ENCODE measurements at places on chromosomes 2 and 18.

- no peak for DNase-seq
Measured at GRCh38 chr2:230412371-230412711, 3.7 kb upstream of the SP100 start.

GRCh38 chr2:67923696-67924095, 139.1 kb downstream of the C1D start:
- DNase-seq = no peak

GRCh38 chr2:157221394-157221988, 36.0 kb upstream of the GALNT5 start:
- DNase-seq = no peak

- DNase-seq = peak; percentile 6
Measured at GRCh38 chr2:216858312-216858711, 1.6 kb downstream of the TNP1 start.

GRCh38 chr2:9754532-9754887, 88.8 kb upstream of the TAF1B start:
- no peak for DNase-seq

DNA sequence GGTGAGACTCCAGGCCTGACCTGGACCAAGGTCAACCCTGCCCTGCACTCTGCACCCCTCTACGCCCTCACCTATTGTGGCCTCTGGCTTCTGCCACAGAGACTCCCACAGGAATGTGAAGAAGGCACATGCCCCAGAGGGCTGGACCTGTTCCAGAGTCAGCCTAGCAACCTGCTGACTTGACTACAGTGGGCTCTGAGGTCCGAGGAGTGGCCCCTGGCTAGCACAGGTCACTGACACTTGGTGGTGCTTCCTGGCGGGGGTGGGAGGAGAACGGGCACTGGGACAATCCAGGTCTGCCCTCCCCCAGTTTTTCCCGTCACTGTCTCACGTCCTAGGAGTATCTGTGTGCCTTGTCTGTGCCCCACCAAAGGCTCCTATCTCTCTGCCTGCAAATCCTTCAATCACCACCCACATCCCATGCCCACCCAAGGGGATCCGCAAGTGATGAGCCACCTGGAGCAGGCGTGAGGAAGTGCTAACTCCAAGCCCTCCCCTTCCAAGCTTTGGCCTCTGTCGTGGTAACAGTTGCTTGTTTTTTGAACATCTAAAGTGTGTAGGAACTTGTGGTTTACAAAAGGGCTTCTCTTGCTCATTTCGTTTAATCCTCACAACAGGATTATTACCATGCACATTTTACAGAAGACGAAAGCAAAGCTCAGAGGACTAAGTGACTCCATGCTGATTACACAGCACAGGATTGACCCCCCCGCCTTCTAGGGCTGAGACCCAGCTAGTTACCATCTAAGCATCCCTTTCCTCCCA, 86.2 kb downstream of the MCFD2 start:
- DNase-seq = no peak

DNA sequence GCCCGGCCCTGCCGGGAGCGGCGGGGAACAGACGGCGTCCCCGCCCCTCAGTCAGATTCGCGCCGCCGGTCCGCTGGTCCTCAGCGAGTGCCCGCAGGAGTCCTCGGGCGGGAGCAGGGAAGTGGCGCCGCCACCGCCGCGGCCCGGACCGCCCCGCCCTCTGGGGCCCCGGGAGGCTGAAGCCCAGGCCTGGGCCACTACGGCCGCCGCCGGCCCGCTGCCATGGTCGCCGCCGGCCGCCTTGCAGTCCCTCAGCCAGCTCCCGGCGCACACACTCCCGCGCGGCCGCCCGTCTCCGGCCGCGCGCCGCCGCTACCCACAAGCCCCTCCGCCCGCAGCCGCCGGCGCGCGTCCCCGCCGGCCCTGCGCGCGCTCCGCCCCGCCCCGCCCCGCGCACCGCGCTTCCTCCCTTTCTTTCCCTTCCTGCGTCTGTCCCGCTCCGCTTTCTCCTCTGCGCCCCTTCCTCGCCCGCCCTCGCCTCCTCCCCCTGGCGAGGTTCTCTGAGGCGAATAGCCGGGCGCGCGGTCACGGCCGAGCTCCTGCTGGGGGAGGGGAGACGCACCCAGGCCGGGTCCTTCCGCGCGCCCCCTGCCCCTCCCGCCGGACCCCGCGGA, at the start of gene ROCK2:
TSS of gene ROCK2 (minus strand) at position 295 of the 614 bp plus-strand sequence. CDS start 500 bp downstream, outside the sequence.
- DNase-seq = peak; percentile 74

DNA sequence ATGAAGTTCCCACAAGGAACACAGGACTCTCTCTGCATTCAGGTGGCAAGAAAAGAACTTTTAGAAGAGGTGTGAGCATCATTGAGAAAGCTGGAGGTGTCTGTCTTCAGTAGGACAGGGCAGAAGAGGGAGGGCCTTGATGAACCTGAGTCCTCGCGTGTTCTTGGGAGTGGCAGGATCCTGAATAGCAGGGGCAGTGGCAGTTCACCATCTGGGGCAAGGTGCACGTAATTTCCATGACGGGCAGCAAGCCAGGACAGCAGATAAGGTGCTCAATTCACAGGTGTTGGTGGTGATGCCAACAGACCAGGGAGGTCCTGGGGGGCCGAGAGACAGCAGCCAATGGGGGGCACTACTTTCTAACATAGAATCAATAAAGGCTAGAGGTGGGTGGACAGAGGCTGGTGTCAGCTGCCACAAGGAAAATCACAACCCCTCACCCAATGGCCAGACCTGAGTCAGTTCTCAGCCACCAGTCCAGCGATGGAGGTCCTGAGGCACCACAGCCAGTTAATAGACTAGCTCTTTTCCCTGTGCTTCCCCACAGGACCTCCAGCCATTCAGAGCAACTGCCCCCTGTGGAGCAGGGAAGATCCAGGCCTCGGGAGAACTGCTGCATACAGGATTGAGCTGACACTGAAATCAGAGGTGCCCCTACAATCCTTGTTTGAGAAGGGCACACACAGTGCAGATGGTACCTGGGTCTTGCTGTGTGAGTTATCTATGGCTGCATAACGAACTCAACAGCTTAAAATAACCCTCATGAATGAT, 10.9 kb upstream of the HDAC4 start:
- DNase-seq = no peak

GRCh38 chr18:63363951-63364350, 3.1 kb downstream of the KDSR start:
- DNase-seq = no peak

- DNase-seq = no peak
Measured at GRCh38 chr18:55365342-55365741, 222.7 kb downstream of the TCF4 start.

Data from activated CD4-positive, alpha-beta T cell treated with anti-CD3 and anti-CD28 coated beads, Interleukin-2, amount 50 U/mL, for 48 hours (primary cell).